ENCODE measurements at places on chromosomes 16 and 17.
A peak's percentile ranks its signal among the peaks of the same experiment; 100 is the strongest.

- no peak for DNase-seq
These were observed 62.1 kb downstream of the PRKCA start for GRCh38 chr17:66364508-66364907.

DNA sequence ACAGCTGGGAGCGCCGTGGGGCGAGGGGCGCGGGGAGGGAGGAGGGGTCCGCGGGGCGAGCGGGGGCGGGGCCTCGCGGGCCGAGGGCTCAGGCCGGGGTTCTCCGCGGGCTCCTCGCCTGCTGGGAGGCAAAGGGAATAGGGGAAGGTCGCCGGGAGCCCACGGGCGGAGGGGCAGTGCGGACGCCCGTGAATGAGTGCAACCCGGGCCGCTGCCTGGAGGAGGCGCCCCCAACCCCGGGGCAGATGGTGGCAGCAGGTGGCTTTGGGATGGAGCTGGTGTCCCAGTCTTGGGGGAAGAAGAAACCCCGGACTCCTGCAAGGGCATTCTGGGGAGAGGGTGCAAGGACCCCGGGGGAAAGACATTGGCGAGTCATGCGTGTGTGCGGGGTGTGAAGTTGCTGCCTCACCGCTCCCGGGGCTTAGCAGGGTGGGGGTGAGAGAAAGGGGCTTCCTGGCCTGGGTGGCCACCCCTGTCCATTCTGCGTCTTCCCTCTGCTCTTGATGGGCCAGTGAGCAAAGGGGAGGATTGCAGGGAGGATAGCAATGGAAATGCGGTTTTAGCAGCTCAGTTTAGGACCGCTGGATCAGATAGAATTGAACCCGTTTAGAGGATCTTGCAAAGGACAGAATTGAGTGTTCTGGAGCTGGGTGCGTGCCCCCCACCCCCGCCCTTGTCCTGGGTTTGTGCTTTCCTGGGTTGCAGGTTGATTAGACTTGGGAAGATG is 526 bp downstream of the KIAA0513 start:
- no peak for DNase-seq

DNA sequence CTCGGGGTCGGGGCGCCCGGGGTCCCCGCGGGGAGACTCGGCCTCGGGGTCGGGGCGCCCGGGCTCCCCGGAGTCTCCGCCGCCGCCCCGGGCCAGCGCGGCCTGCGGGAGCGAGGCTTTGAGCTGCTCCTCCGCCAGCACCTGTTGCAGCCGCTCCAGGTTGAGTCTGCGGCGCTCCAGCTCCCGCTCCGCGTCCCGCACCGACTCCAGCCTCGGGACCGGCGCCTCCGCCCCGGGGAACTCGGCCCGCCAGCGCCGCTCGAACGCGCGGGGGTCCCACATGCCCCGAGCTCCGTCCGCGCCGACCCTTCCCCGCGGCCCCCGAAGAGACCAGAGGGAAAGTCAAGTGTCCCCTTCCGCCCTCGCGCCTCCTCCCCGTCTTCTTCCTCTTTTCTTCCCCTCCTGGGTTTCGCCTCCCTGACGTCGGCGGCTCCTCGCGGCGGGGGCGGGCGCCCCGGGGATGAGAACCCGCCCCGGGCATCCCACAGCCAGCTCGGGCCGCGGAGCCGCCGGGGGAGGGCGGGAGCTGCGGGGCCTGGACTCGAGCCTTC is 40.8 kb upstream of the BHLHA9 start:
- peak; percentile 66 for DNase-seq

DNA sequence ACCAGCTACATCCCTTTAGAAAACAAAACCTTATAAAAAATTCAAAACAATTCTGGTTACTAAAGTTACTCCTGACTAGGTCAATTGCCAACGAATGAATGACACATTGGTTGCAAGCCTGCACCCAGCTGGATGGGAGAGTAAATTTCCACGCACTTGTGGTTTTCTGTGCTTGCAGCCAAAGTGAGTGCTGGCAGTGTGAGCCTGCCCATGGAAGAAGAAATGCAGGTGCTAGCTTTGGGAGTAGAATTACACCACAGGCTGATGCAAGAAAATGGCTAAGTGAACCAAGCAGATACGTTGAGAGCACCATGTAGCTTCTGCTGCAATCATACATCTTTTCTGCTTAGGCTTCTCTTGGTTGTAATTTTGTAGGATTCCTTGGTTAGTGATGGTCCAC is 74.6 kb downstream of the SYCE1L start:
- no peak for DNase-seq

GRCh38 chr16:75394941-75395340 is 38.4 kb downstream of the CFDP1 start:
- DNase-seq = no peak

- no peak for DNase-seq
These were observed 381.7 kb downstream of the ZFHX3 start for GRCh38 chr16:72666267-72666666.

GRCh38 chr17:38428112-38428642 is at the start of gene ARHGAP23:
Gene ARHGAP23 (plus strand): TSS chr17:38428464. CDS start chr17:38428486, 22 bp downstream.
- peak; percentile 67 for DNase-seq

DNA sequence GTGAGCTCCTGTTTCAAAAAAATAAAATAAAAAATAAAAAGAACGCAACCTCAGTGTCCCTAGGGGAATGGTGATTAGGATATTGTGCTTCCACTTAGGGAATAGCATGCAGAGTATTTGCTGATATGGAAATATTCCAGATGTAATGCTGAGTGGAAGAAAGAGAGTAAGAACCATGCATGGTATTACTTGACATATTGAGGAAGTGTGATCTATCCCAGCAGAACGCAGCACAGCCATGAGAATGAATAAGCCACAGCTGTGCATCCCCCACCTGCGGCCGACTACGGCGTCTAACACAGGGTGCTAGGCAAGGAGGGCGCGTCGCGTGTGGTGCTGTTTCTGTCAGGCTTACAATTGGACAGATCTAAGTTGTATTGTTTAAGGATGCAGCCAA is 49.5 kb downstream of the FOXK2 start:
- DNase-seq = no peak

Measured in H1 (cell line).